ENCODE measurements at places on chromosomes 7 and 10. TPM values are rescaled to one million over a fixed set of nuclear protein-coding genes. Genes with fewer than 3 reads are reported as not detected.

ATE1 gene
- total RNA-seq: 83.1 TPM

DNA sequence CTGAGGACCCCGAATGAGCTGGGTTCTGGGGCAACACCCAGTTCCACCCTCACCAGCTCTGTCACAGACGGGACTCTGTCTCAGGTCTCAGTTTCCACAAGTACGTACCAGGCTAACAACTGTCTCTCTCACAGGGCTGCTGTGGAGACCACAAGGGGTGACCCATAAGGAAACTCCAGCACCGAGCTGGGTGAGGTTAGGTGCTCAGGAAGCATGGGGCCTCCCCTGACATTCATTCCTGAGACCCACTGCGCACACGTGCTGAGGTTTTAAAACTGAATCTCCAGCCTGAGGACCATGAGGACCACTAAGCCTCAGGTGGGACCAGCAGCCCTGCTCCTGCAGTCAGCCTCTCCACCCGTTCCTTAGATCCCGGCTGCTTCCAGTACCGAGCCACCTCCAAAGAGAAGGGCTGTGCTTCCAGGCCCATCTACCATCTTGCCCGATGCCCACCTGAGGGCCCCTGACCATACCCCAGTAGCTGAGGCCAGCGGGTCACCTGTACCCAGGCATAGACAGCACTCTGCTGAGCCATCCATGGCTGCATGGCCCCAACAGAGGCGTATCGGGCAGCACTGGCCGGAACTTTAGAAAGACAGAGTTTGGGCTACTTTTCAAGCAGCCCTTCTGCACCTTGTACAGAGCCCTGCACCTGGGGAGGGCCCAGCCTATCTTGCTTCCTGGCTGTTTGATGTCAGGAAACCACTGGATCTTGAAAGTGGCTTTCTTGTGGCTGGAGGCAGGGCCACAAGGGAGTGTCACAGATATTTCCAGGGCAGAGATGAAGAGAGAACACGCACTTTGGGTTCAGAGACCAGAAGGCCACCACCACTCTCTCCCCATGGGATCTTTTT lies 18.7 kb downstream of the HSPA12A start:
- no peak for DNase-seq

AGMO gene
- total RNA-seq: 0.41 TPM

- DNase-seq: no peak
Measured at GRCh38 chr7:129110258-129110981, 34.1 kb upstream of the TSPAN33 start.

GIMAP1 gene
- 3.2 TPM for total RNA-seq

FAM180A gene
- 1.4 TPM for total RNA-seq

DNA sequence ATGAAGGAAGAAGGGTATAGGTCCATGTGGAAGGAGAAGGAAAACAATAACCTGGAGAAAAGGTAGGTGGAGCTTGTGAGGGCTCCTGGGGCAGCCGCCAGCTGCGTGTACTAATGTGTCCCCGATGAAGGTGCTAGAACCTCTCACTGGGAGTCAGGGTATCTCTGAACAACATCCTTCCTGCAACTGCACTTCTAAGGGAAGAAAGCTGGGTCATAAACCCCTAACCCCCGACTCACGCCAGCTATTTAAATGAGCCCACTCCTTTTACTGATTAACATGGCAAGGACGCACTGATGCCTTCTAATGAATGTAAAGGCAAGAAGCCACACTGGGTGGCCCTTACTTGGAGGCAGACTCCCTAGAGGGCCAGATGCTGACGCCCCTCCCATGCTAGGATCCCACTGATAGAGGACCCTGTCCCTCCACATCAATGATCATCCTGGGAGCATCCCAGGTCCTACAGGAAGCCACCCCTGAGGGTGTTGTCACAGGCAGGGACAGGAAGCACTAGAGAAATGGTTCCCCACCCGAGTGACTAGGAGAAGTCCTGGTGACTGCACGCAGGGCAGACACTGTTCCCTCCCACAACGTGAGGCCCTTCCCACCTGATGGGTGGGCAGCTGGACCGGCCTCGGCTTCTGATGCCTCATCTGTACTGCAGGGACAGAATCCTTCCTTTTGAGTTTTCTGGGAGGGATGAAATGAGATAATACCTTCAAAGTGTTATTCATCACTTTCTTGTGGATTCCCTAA lies 20.4 kb downstream of the JCAD start:
- DNase-seq: no peak

ZCWPW1 gene
- total RNA-seq: 2.1 TPM

DNA sequence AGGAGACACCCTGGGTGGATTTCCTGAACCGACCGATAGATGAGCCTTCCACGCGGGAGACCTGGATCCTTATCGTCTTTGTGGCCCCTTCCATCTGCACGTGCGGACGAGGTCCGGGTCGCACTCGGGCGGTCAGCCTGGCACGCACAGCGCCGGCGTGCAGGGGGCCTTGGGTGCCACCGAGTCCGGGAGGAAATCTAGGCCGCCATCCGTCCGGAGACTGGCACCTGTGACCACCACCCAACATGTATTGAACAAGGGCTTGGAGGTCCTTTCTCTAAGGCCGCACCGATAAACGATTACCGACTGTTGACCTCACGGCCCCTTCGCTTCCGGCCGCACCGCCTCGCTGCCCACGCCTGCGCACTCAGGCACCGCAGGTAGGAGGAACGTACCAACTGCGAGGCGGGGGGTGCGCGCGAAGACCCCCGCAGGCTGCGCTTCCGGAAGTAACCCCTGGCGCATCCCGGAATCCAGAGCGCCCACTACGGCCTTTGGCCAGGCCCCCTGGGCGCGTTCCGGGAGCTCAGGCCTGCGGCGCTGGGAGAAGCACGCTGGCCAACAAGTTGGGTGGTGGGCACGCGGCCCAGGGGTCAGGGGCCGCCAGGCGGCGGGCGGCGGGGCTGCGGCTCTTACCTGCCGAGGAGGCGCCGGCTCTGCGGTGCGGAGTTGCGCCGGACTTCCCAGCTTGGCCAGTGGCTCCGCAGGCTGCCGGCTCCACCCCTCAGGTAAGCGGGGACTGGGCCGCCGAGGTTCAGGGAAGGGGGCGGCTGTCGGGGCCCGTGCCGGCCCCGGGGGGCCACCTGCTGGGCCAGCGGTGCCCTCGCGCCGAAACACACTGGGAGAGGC lies at the start of the genes ACTR3C and LRRC61:
TSS of gene ACTR3C (minus strand) at position 713 of the 849 bp plus-strand sequence. CDS start 28,249 bp downstream, outside the sequence.
TSS of gene LRRC61 (plus strand) at position 523 of the 849 bp plus-strand sequence. CDS start 13,507 bp downstream, outside the sequence.
- peak; percentile 78 for DNase-seq
